Stimulated activated naive CD8-positive, alpha-beta T cell treated with anti-CD3 and anti-CD28 coated beads, Interleukin-15, Interleukin-2, amounts not matched to agents 100 U/mL and 50 U/mL, for 24 hours (primary cell): ENCODE measurements at places on chromosomes 1 and 21.

- DNase-seq: no peak
These were observed 4.1 kb downstream of the GPSM2 start for GRCh38 chr1:108880850-108881249.

- DNase-seq: no peak
These were observed 61.3 kb downstream of the CLIC4 start for GRCh38 chr1:24806588-24806987.

GRCh38 chr1:36094621-36095061 is 5.9 kb downstream of the ADPRS start:
- DNase-seq: no peak

- DNase-seq: no peak
These were observed 10.1 kb downstream of the TMEM63A start for GRCh38 chr1:225872075-225872430.

DNA sequence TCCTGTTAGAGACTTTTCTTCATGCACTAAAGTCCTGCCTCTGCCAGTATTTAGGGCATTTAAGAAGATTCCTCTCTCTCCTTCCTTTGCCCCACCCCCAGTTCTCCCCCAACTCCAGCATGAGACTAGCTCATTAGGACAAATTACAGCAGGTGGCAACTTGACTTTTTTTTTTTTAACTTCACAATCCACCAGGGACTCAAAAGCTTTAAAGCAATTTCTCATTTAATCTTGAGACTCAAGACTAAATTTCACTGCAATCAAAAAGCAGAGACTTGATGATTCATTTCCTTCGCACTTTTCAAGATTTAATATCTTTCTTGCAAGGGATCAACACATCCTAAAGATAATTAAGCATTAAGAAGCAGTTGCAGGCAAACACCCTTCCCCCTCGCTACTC is 74.9 kb downstream of the WLS start:
- no peak for DNase-seq

DNA sequence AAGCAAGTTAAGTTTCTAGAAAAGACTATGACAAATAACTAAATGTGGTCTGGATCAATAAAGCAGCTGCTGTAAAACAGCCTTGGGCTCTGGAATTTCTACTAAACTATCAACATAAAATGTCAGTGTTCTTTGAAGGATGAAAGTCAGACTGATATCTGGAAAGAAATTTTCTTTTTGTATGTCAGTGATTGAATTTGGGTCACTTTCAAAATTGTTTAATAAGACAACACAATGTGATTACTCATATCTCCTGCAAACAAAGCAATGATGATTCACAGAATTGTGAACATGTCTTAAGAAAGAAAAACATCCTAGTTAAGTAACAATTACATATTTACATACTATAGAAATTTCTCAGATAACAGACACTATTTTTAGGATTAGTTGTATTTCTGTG is 826.4 kb downstream of the PLA2G4A start:
- no peak for DNase-seq

GRCh38 chr1:110384581-110385321 is 6.1 kb downstream of the SLC16A4 start:
- DNase-seq: peak; percentile 16

GRCh38 chr1:183032122-183032921 is 9.1 kb downstream of the LAMC1 start:
- no peak for DNase-seq

DNA sequence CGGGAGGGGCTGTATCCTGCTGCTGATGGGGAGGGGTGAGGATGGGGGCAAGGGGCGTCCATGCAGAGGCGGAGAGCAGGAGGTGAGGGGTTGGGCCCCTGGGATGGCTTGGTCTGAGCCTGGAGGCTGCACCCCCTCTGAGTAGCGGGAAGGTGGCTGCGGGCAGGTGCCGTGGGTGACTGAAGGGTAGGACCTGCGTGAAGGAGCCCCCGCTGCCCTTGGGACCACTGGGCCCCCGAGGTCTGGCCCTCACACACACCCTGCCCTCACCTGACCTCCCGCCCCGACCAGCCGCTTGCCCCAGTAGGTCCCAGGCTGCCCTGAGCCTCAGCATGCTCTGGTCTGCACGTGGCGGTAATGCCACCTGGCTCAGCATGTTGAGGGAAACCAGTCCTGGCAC is 12.8 kb upstream of the SKI start:
- DNase-seq: no peak
